T1000 (cell line): ENCODE measurements at places on chromosomes 11 and 22.

DNA sequence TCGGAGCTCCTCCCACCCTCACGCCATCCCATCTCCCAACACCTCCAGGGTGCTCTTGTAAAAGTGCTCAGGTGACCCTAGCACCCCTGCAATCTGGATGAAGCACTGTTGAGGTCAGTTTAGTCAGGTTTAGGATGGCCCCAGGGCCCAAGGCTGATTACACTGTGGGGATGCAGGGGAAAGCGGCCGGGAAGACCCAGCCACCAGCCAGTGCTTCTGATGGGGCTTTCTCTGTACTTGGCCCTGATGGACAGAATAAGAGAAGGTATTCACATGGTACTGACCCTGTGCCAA is 28.7 kb downstream of the TPBGL start:
- no peak for DNase-seq

DNA sequence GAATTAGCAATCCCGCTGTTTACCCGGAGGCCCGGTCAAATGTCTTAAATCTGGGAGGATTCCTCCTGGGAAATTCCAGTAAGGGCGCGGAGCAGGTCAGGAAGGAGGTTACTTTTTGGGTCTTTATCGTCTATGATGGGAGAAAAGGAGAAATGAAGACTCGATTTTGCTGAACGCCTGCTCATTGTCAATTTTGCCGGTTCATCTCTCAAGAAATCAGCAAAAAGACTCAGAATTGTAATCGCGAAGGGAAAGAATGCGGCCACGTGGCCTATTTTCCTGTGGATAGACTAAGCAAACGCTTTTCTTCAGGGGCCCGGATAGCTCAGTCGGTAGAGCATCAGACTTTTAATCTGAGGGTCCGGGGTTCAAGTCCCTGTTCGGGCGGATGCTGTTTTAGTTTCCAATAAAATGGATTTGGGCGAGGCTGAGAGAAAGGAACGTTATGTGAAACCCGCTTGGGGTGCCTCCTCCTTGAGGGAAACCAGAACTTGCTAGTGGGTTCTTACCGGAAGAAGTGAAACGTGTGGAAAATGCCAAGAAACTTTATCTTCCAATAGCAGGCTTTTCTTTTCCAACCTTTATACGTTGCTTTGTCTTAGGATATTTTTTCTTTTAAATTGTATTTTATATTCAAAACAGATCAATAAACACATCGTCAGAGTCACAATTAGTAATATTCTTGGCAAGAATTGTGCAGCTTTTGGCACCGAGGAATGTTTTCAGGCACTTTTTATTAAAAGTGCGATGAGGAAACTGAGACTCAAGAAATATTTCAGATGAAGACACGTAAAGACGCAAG is 45.0 kb downstream of the OR4D9 start:
- peak; percentile 64 for DNase-seq

DNA sequence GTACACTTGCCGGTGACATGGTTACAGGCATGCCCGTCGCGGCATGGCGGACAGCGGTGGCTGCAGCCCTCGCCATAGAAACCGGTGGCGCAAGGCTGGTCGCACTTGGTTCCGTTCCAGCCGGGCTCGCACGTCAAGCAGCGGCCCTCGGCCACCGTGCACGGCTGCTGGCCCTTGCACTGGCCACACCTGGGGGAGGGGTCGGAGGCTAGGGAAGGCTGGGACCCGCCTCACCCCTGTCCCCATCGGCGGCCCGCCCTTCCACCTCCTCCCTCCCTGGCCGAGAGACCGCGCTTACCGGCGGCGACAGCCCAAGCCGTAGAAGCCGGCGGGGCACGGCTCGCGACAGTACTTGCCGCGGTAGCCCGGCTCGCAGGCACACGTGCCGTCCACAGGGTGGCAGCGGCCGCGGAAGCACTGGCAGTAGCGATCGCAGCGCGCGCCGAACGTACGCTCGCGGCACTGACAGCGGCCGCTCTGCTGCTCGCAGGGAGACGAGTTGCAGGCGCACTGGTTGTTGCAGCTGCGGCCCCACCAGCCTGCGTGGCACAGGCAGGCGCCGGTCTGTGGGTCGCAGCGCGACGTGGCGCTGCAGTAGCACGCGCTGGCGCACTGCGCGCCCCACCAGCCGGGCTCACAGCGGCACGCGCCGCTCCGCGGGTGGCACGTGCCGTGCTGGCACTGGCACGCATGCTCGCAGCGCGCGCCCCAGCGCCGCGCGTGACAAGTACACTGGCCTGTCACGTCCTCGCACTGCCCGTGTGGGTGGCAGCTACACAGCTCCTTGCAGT is 6.7 kb downstream of the SCARF2 start:
- no peak for DNase-seq

GRCh38 chr11:111815489-111815888 is 49.3 kb upstream of the PPP2R1B start:
- DNase-seq, result no peak

GRCh38 chr22:43945632-43946383 is 9.4 kb upstream of the SAMM50 start:
- DNase-seq, result peak; percentile 16

- no peak for DNase-seq
These were observed 110.4 kb upstream of the OR4B1 start for GRCh38 chr11:48106166-48106565.

DNA sequence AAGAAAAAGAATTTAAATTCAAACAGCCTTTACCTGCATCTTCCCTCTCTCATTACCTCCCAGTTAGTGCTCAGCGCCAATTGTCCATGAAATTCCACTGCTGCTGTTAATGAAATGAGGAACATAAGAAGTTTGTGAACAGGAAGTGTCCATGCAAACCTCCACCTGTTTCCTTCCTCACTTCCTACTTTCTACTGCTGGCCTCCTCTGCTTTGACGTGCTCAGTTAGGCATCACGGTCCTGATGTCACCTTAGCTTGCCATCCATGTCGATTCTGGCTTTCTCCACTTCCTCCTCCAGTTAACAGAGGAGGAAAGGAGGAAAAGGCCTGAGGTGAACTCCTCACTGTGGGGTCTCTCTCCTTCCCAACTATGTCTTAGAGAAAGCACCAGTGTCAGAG is 26.9 kb upstream of the HTR3A start:
- no peak for DNase-seq

DNA sequence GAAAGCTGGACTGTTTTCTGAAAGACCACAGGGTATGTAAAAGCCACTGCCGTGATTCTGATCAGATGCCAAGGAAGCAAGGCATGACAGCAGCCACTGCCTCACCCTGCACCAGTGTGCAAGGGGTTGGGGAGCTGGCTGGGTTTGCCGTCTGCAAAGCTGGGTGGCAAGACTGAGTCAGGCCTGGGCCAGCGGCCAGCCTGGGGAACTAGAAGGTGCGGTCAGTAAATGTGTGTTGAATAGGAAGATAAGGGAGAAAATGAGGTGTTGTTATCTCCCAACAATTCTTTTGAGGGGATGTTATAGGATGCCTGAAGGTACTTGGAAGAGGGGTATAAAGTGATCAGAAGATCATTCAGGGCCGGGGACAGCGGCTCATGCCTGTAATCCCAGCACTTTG is 8.0 kb downstream of the VSTM5 start:
- no peak for DNase-seq

DNA sequence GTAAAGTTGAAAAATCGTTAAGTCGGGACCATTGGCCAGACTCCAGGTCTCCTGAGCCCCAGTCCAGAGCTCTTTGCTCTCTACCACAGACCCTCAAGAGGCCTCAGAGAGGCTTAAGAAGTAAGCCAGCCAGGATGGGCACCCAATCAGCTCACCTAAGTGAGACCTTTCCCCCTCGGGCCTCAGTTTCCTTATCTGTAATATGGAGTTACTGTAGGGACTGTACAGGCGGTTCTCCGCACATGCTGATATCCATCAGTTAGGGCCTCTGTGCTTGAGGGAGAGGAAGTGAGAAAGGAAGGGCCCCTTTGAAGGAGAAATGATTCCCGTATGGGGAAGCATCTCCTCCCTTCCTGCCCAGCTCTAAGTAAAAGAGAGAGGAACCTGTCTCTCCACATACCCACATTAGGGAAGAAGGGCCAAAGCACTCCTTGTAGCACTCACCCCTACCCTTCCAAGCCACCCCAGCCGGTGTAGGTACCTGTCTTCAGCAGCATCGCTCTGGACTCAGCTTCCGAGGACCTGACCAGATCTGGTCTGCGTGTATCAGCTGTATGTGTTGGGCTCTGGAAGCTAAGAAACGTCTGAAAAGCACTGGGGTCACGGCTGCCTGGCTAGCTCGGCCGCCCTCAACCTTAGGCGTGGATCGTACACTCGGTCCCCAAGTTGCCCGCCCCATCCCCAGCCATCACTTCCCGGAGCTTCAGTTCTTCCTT is 653 bp downstream of the NAGA start:
- DNase-seq, result no peak

- DNase-seq, result no peak
These were observed 63.9 kb downstream of the GAS2 start for GRCh38 chr11:22730319-22730718.

- DNase-seq, result peak; percentile 5
These were observed 5.9 kb downstream of the LMNTD2 start for GRCh38 chr11:554428-555226.

DNA sequence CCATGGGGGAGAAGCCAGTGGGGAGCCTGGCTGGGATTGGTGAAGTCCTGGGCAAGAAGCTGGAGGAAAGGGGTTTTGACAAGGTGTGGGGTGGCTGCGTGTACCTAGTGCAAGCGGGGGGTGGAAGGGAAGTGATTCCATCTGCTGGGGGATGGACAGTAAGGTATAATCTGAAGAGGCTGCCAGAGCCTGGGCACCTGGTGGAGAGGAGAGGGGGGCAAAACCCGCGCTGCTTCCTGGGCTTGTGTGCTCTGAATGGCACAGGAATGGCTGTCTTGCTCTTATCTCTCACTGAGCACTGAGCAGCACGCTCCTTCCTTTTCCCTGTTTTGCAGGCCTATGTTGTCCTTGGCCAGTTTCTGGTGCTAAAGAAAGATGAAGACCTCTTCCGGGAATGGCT is 988 bp downstream of the BANF1 start:
- no peak for DNase-seq

- DNase-seq, result no peak
These were observed 6.2 kb downstream of the MRGPRD start for GRCh38 chr11:68974421-68975194.

DNA sequence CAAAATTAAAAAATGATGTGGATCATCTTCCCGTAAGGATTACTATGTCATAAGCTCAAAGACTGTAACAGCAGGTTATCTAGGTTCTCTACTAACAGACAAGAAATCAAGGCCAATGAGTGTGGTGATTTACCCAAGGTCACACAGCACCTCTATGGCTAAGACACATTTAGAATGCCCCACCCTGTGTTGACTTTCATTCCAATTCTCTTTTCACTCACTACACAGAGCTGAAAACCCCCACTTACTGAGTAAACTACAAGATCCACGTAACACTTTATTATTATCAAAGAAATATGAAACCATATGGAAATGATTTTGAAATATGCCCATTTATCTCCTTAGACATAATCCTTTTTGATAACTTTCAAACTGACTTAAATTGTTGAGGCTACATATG is 4.8 kb upstream of the PRSS23 start:
- DNase-seq, result no peak

- DNase-seq, result no peak
These were observed 104.0 kb downstream of the PDE2A start for GRCh38 chr11:72569966-72570892.

- DNase-seq, result no peak
These were observed 848 bp downstream of the HEPN1 start for GRCh38 chr11:124919898-124920297.

DNA sequence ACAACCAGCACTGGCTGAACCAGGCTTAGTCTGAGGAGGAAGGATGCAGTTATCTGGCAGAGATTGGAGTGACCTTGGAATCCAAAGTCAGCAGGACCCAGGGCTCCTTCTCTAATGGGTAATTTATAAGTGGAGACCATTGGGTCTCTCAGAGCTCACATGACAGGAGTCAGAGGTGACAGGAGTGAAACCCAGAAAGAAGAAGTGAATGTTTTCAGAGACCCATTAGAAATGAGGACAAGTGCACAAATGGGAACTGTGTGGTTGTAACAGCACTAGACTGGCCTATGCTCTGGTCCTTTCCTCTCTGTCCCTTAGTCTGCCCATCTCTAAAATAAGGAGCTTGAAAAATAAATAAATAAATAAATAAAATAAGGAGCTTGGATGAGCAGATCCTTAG is 107.4 kb downstream of the SERGEF start:
- DNase-seq, result no peak

- DNase-seq, result no peak
These were observed 621.0 kb upstream of the ANO3 start for GRCh38 chr11:25710975-25711374.

GRCh38 chr11:94511932-94512781 is at the start of gene C11orf97:
C11orf97 (plus strand) TSS chr11:94512461; CDS start chr11:94512529, 68 bp downstream.
- DNase-seq, result no peak

DNA sequence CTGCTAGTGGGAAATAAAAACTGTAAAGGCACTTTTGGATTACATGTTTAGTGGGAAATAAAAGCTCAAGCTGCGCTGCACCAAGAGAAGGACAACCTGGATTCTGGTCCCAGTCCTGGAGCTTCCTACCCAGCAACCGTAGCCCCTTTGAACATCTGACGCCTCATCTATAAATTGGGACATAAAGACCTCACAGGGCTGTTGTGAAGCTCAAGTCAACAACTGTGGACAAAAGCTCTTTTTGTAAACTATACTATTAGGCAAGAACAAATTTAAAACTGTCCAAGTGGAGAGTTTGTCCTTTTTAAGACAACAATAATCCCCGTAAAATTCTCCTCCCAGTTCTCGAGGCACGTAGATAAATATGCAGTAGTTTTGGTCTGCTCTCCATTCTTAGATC is 17.6 kb upstream of the PCF11 start:
- DNase-seq, result no peak

- peak; percentile 33 for DNase-seq
These were observed 8.7 kb downstream of the PNPLA5 start for GRCh38 chr22:43883012-43883661.

DNA sequence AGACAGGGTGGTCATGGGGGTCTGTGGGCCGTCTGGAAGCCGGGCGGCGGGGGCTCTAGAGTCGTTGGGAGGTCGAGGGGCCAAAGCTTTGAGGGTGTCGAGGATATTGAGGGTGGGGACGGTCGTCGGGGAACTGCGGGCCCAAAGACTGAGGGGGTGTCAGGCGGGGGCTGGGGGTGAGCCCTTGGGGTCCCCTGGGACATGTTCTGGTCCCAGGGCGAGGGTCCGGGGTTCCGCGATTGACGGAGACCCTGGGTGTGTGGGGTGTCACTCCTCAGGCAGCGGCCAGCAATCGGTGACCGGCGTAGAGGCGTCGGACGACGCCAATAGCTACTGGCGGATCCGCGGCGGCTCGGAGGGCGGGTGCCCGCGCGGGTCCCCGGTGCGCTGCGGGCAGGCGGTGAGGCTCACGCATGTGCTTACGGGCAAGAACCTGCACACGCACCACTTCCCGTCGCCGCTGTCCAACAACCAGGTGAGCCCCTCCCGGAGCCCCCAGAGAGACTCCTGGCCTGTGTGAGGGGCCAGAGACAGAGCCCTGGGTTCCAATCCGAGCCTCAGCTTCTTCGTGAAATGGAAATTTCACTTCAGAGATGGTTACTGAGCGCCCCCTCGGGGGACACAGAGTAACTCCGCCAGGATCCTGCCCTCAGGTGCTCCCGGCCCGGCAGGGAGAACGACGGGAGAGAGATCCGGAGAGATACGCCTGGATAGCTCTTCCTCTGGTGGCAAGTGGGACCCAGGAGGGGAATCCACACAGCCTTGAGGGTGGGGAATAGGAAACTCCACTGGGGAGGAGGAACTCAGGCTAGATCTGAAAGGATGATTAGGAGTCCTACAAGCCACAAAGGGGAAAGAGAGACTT is 714 bp downstream of the SDF2L1 start:
- no peak for DNase-seq
